ENCODE measurements at places on chromosomes 11 and 22.
A peak's percentile ranks its signal among the peaks of the same experiment; 100 is the strongest.

GRCh38 chr22:50276143-50276542, 6.0 kb upstream of the MAPK11 start:
- DNase-seq = no peak

- DNase-seq = no peak
These were observed at the start of gene RASD2 for GRCh38 chr22:35540595-35541253. RASD2 (plus strand) TSS chr22:35540831; CDS start chr22:35546810, 5,979 bp downstream.

GRCh38 chr11:44498089-44498871, 67.2 kb upstream of the CD82 start:
- no peak for DNase-seq

DNA sequence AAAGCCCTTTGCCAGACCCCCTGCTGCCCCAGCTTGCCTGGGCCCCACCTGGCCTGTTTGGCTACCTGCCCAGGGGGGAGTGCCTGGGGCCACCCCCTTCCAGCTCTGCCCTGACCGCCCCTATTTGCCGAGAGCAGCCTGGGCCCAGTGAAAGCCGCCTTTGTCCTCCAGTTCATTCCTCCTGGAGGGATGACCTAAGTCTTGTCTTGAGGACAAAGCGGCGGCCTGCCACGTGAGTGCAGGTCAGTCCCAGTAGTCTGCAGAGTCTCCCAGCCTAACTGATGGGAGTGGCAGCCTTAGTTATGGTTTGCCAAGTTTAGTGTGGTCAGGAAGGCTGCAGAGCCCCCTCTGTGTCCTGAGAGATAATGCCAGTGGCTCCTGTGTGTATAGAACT, 115.9 kb upstream of the CRYBB3 start:
- DNase-seq = no peak

- DNase-seq = no peak
These were observed 4.7 kb upstream of the ARHGAP42 start for GRCh38 chr11:100682247-100682969.

- no peak for DNase-seq
These were observed 107.7 kb upstream of the DDI1 start for GRCh38 chr11:103928802-103929161.

DNA sequence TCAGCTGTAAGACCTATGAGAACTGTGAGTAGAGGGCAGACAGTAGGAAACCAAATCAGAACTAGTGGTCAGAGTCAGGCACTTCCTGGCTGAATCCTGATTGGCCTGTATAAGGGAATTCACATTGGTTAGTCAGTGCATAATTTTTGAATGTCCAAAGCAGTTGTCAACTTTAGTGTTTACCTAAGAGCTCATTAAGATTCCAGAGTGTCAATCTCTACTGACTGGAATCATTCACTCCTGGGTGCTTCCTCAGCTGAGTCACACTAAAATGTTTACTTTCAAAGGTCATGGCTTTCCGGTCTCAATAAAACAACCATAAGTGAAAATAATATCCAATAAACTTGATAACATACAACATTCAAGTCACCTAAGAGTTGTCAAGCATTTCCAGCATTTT, 306.1 kb downstream of the C11orf87 start:
- no peak for DNase-seq

GRCh38 chr11:125976156-125976555, 30.3 kb downstream of the VSIG10L2 start:
- DNase-seq = no peak

DNA sequence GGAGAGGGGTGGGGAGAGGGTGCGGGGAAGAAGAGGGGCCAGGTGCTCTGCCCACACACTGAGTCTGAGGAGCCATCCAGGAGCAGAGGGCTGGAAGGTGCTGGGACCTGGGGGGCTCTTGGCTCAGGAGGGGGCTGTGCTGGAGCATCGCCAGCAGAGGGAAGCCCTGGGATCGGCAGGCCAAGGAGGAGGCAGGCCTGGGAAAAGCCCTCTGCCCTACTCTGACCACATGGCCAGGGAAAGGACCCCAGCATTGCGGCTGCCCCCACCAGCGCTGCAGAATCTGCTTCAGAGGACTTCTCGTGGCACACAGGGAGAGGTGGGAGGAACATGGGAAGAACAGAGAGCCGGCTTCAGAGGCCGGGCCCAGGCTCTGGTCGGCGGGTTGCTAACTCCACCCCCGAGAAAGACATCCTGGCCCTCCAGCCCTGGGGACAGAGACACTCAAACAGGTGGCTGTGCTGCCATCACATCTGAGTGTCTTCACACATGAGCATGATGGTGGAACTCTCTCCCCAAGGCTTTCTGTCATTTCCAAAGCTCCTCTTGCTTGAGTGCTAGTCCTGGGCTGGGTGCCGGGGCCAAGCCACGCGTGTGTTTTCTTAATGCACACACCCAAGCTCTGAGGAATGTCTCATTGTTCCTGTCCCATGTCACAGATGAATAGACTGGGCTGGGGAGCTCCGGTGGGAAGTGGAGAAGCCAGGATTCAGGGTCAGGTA, 1378.0 kb downstream of the BRD1 start:
- DNase-seq = no peak

DNA sequence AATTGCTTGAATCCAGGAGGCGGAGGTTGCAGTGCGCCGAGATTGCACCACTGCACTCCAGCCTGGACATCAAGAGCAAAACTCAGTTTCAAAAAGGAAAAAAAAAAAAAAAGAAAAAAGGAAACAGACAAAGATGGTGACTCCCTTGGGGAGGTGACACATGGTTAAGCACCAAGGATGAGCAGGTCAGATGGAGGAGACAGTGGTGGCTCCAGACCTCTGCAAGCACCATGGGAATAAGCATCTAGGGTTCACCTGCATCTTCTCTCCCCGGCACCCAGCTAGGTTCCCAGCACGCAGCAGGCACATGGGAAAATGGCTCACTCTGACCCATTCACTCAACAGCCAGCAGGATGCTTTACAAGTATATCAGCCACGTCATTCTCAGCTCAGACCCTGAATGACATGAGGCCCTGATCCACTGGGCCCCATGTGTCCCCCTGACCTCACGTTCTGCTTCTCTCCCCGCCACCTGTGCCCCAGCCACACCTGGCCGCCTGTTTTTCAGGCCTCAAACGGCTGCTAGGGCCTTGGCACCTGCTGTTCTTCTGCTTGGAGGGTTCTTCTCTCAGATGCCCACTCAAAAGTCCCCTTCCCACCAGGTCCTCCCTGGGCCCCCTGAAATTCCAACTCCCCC, 24.2 kb downstream of the A4GALT start:
- DNase-seq = no peak

DNA sequence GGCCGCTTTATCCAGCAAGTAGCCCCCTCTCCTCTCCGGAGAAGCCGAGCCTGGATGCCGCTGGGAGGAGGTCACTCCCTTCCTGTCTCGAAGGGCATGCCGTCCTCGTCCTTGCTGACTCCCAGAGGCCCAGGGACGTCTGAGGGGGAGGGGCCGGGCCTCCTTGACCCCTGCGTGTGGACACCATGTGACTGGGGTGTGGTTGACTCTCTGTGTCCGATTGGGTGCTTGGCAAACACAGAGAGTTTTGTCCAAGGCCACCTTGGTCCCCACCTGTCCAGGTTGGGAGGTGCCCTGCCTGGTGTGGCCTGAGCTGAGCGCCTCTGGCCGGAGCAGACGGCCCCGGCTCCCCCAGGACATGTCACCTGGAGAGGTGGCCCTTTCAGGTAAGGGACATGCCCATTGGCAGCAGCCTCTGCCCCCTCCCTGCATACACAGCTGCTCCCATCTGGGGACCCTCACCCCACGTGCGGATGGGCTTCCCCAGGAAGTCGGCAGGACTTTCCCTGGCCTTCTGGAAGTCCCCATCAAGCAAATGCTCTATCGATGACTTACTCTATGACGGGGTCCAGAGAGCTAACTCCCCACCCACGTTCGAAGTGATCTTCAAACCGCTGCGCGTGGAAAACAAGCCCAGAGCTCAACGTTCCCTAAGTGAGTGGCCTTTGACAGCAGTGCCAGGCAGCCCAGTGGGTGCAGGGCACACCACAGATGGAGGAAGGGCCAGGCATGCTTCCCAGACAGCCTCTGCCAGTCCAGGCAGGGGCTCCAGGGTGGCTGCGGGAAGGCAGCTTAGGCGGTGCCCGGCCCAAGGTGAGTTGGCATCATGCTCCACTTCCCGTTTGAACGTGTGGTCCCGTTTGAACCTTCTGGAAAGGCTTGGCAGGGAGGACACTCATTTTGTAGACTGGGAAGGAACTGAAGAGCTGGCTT, at the start of gene SMIM38:
TSS of gene SMIM38 (plus strand) at position 634 of the 933 bp plus-strand sequence. CDS start 1,912 bp downstream, outside the sequence.
- DNase-seq = no peak

- no peak for DNase-seq
These were observed 64.8 kb downstream of the PHF21B start for GRCh38 chr22:44944883-44945601.

DNA sequence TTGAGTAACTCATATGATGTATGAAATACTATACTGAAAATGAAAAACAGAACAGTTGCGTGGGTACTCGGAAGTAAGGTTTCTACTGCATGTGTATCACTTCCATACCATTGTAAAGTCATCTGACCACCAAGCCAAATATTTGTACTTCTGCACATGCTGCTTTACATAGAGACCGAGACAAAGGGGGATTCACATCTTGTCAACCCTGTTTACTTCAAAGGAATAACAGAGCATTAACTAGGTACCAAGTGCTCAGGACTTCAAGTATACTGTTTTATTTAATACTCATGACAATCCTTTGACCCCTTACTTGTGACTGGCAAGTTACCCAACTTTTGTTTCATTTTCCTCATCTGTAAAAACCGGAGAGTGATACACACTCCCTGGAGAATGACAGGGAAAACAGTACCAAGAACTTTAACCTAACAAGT, 9.9 kb downstream of the MAPK1 start:
- no peak for DNase-seq

- no peak for DNase-seq
These were observed 18.3 kb upstream of the MICAL3 start for GRCh38 chr22:18042685-18043084.

DNA sequence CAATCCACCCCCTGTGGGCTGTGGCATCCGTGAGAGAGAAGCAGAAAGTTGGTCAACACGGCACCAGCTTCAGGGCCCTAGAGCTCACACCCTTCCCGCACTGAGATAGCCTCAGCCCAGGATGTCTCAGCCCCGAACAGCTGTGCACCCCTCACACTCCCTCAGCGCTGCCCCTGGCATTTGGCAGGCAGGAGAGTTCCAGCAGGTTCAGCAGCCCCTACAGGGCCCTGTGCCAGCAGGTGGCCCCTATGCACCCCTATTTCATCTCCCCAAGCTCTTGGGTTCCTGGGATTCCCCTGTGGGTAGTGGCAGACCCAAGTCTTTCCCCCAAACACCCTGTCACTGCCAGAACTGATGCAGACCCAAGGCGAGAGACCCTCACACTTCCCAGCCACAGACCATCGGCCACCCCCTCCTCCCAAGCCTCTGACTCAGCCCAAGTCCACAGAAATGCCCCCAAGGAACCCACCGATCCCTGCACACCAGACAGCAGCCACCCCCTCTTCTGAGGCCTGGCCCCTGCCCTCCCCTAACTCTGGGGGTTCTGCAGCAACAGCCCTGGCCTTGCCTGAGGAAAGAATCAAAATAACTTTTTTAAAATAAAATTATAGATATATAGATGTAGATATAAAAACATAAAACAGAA, 183.6 kb downstream of the IGLL1 start:
- DNase-seq = no peak

GRCh38 chr22:41636467-41636866, 15.4 kb downstream of the XRCC6 start:
- DNase-seq = no peak

- no peak for DNase-seq
These were observed 2.9 kb upstream of the BTBD10 start for GRCh38 chr11:13465909-13466371.

GRCh38 chr11:20022363-20023081, 137.8 kb downstream of the DBX1 start:
- peak; percentile 61 for DNase-seq

- DNase-seq = peak; percentile 20
These were observed 314 bp downstream of the RIC8A start for GRCh38 chr11:207863-208180.

- no peak for DNase-seq
These were observed 93.0 kb downstream of the GUCY1A2 start for GRCh38 chr11:106925245-106925644.

DNA sequence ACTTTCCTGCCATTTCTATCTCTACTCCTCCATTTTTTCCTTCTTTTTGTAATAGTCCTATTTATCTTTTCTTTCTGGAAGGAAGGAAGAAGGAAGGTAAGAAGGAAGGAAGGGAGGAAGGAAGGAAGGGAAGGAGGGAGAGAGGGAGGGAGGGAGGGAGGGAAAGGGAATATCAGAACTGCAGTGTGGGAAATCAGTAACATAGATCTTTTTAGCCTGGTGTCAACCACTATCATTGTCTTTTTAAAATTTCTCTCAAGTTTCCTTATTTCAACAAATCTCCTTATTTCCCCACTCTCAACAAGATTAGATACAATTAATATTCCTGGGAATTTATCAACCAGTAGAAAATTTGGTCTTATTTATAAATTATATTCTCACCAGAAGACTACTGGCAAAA, 33.7 kb downstream of the OR52E1 start:
- DNase-seq = no peak

DNA sequence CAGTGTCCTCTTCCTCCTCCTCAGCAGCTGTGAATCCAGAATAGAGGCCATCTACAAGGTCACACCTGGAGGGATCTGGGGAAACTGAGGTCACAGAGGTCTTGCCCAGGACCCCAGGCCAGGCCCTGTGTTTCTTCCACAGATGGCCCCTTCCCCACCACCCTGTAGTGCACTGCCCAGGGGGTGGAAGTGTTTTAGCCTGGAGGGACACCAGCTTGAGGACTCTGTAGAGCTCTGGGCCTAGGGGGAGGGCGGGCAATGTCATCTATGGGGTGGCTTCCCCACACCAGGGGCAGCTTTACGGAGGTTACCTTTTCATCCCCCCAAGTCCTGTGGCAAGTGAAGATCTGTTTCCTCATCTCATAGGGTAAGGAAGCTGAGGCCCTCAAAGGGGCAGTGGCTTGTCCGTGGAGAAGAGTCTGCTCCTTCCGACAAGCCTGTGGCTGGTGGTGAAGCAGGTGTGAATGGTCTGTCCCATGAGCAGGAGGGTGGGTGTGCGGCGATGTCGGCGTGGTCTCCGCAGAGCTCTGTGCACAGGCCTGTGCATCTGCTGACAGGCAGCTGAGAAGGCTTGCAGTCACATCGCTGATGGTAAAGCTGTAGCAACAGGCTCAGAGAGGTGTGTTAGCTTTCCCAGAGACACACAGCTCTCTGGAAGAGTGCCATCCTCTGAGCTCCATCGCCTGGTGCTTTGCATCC, 74.1 kb upstream of the WNT7B start:
- no peak for DNase-seq

DNA sequence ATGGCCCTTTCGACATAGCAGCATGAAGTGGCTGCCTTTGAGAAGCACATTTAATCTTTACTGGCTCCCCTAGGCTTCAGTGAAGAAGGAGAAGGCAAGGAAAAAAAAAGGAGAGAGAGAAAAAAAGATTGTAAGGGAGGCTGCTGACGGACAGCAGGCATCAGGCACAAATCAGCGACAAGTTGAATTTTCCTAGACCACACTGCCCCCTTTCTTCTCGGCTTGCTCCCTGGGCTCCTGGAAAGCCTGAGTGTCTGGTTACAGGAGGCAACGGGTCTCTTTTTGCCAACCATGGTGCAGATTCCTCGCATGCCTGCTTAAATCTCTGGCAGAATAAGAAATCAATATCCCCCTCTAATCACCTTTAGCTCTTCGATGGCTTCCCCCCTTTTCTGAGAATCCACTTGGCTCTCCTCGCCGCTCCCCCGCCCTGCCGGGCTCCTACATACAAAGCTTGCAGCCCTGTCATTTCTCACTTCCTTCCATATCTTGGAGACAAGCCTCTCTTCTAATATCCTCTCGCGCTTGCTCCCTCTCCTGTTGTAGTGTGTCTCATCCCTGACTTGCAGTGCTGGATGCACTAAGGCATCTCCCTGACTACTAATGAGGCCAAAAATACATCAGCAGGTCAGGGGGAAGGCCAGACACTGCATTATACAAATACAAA, 14.3 kb downstream of the BLID start:
- peak; percentile 80 for DNase-seq

- DNase-seq = no peak
These were observed 2.0 kb downstream of the PLXNB2 start for GRCh38 chr22:50305393-50305922.

Data from right renal cortex interstitium (tissue), 3 donors.